ENCODE measurements at places on chromosomes 7 and 10.

GRCh38 chr7:146235195-146235594 lies 118.6 kb downstream of the CNTNAP2 start:
- H3K27me3 ChIP-seq: no peaks in the 10 kb centered on the region
- no peak for DNase-seq
- no peaks in the 10 kb centered on the region for H3K36me3 ChIP-seq
- peaks cover under 1% of the 10 kb centered on the region for H3K4me1 ChIP-seq

- no peak overlapping the region for H3K4me3 ChIP-seq
- DNase-seq: no peak
- peaks cover 3% of the 10 kb centered on the region for H3K4me1 ChIP-seq
- peaks cover 4% of the 10 kb centered on the region for H3K36me3 ChIP-seq
- H3K27me3 ChIP-seq: peaks cover 5% of the 10 kb centered on the region
These were observed 46.5 kb downstream of the SVOPL start for GRCh38 chr7:138654616-138655015.

- H3K27me3 ChIP-seq: no peaks in the 10 kb centered on the region
- peaks cover 67% of the 10 kb centered on the region for H3K4me1 ChIP-seq
- peak overlapping the region; percentile 99 for H3K27ac ChIP-seq
- H3K36me3 ChIP-seq: peaks cover 21% of the 10 kb centered on the region
- peak overlapping the region; percentile 99 for H3K4me3 ChIP-seq
- DNase-seq: peak; percentile 66
These were observed 514 bp downstream of the NHLRC2 start for GRCh38 chr10:113854761-113855588.

DNA sequence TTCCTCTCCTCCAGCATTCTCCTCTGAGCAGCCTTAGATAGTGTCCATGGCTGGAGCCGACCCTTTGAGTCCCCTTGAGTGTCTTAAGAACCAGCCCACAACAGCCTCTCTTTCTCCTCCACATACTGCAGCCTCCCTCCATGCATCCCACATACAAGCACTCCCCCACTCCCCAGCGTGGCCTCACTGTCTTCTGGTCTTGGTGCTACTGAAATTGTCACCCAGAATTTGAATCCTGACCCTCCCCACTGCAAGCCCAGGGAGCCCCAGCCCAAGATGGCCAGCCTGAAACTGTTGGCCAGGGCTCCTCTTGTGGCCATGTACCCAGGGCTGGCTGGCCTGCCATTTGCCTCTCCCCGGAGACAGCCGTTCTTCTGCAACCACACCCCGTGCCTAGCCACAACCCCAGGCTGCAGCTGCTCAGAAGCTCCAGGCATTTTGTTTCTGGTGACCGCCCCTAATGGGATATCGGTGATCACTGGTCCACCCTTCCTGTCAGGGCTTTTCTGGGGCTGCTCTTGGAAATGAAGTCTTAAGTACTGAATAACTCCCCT lies 18.8 kb upstream of the SH2D4B start:
- peak overlapping the region; percentile 71 for H3K27ac ChIP-seq
- H3K36me3 ChIP-seq: peaks cover 50% of the 10 kb centered on the region
- no peak overlapping the region for H3K4me3 ChIP-seq
- H3K27me3 ChIP-seq: no peaks in the 10 kb centered on the region
- peaks cover 41% of the 10 kb centered on the region for H3K4me1 ChIP-seq

DNA sequence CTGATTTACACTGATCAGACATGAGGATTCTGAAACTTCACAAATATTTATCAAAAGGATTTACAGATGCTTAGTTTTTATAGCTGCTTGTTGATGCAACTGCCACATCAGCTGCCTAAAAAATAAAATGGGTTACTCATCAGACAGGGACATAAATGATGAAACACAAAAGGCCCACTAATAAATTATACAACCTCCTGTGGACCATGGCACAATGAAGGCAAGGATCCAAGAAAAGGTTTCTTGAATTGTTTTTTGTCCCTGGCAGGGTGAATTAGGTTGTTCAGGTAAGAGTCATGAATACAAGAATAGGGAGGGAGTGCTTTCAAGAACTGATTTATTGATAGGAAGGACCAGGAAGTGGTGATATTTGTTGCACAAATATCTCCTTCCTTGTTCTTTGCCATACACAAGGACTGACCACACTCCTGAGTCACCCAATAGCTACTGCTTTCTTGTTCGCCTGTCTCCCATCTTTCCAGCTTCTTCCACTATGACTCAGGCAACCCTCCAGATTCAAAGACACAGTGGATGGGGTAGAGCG lies 234.5 kb downstream of the AHR start:
- H3K4me1 ChIP-seq: no peaks in the 10 kb centered on the region
- no peak overlapping the region for H3K27ac ChIP-seq
- no peak overlapping the region for H3K4me3 ChIP-seq
- DNase-seq: no peak
- no peaks in the 10 kb centered on the region for H3K27me3 ChIP-seq

DNA sequence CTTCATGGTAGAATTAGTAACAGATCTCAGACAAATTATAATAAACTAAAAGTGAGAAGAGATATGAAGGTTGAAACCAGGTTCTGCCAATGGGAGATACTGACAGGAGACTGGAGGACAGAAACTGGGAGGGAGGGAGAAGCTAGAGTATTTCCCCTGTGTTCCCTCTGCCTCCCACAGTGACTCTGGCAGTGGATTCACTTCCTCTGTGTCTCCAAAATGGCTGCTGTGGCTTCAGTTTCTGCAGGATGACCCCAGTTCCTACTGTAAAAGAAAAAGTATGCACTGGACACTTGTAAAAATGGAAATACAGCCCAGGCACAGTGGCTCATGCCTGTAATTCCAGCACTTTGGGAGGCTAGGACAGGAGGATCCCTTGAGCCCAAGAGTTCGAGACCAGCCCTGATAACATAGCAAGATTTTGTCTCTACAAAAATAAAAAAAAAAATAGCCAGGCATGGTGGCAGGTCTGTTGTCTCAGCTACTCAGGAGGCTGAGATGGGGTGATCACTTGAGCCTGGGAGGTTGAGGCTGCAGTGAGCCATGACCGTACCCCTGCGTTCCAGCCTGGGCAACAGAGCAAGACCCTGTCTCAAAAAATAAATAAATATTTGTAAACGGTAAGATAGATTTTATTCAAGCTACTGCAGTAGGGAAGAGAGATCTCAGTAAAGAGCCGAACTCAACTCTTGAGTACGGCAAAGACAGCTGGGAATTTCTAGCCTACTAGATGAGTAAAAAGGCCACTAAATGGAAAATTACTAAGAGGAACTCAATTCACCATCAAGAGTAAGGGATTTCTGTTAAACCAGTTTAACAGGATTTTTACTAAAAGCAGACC lies 156.6 kb upstream of the TRIM24 start:
- H3K4me1 ChIP-seq: no peaks in the 10 kb centered on the region
- no peak overlapping the region for H3K4me3 ChIP-seq
- H3K27me3 ChIP-seq: no peaks in the 10 kb centered on the region
- no peaks in the 10 kb centered on the region for H3K36me3 ChIP-seq

DNA sequence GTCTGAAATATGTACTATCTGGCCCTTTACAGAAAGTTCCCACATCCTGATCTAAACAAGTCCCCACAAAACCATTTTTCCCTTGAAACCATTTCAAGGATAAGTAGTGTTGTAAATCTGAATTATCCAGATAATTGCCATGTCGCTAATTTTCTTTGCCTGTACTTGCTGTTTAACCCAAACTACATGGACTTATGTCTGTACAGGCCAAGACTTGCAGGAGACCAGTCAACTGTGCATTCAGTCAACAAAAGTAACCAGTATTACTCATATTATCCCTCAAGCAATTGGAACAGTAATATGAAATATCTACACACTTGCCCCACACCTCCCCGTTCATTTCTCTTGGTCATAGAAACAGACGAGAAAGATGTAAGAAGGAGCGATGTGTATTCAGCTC lies 347.8 kb upstream of the NFE2L3 start:
- H3K27ac ChIP-seq: peak overlapping the region; percentile 15
- H3K27me3 ChIP-seq: peaks cover 4% of the 10 kb centered on the region
- H3K4me3 ChIP-seq: no peak overlapping the region
- DNase-seq: no peak

DNA sequence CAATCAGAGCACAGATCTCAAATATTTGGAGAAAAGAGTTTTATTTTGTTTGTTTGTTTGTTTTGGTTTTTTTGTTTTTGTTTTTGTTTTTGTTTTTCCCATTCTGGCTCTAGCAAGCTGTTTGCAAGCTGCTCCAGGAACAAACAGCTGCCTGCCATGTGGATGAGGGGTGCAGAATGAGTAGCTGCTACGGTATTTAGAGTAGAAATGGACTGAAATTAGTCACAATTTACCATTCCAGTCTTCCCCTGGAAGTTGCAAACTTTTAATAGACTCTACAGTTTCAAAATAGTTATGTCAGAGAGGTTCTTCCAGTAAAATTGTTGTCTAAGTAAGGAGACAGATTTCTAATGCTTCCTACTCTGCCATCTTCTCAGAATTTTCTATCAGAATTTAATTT lies 27.1 kb upstream of the TAS2R16 start:
- H3K4me3 ChIP-seq: no peak overlapping the region
- H3K36me3 ChIP-seq: no peaks in the 10 kb centered on the region
- H3K4me1 ChIP-seq: no peaks in the 10 kb centered on the region
- DNase-seq: no peak
- no peak overlapping the region for H3K27ac ChIP-seq
- no peaks in the 10 kb centered on the region for H3K27me3 ChIP-seq

GRCh38 chr10:49076741-49077521 lies 38.4 kb downstream of the VSTM4 start:
- DNase-seq: no peak
- peak overlapping the region; percentile 69 for H3K27ac ChIP-seq
- no peak overlapping the region for H3K4me3 ChIP-seq
- peaks cover 27% of the 10 kb centered on the region for H3K27me3 ChIP-seq
- H3K36me3 ChIP-seq: peaks cover 5% of the 10 kb centered on the region

DNA sequence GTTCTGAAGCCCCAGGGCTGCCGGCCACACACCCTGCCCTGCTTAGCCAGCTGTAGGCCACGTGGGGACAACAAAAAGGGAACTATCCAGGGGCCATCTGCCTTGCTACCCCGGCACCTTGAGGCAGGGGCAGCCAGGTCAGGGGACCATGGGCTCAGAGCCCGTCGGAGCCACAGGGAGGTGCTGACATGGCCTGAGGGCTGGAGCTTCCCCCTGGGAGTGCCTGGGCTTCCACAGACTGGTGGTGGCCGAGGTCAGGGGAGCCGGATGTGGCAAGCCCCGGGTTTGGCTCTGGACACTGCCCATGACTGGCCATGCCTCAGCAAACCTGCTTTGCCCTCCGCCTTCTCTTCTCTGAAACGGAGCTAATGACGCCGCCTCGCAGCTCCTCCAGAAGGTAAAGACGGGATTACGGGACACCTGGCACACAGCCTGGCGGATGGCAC lies 178.5 kb downstream of the EBF3 start:
- H3K36me3 ChIP-seq: peaks cover 12% of the 10 kb centered on the region
- H3K27me3 ChIP-seq: no peaks in the 10 kb centered on the region
- no peak overlapping the region for H3K27ac ChIP-seq
- no peak overlapping the region for H3K4me3 ChIP-seq

- DNase-seq: no peak
- no peak overlapping the region for H3K27ac ChIP-seq
- no peaks in the 10 kb centered on the region for H3K36me3 ChIP-seq
- H3K4me3 ChIP-seq: no peak overlapping the region
- peaks cover 21% of the 10 kb centered on the region for H3K4me1 ChIP-seq
These were observed 14.0 kb upstream of the ADRB1 start for GRCh38 chr10:114029655-114030054.

DNA sequence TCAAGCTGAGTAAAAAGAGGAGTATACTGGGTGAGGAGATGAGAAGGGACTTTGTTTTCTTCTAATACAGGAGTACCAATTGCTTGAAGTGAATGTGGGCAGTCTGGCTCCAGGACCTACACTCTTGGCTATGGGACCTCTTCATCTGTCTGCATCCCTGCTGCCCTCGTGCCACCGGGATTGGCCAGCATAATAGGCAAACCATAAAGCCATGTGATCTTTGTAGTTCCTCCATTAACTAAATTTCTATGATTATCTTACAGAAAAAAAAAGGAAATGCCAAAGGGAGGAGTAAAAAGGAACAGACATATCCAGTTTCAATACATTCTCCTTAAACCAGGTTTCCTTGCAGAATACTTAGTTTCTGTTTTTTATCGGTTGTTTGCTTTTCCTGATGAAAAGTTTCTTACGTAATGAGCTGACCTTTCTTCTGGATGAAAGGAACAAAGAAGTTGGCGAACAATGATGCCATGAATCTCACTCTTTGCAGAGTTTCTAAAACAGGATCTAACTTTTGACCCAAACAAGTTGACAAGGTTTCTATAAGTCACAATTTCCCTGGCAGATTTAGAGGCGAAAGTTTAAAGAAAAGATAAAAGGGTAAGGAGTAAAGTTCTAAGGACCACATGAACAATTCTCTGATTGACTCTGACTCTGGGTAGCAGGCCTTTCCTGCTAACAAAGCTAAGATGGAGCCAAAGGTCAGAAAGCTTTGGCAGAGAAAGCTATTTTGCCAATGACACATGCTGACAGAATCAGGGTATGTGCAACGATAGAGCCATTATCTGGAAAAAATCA lies 54.1 kb downstream of the LAMB1 start:
- peaks cover 4% of the 10 kb centered on the region for H3K27me3 ChIP-seq
- no peak overlapping the region for H3K4me3 ChIP-seq
- no peak for DNase-seq
- H3K4me1 ChIP-seq: peaks cover 45% of the 10 kb centered on the region

DNA sequence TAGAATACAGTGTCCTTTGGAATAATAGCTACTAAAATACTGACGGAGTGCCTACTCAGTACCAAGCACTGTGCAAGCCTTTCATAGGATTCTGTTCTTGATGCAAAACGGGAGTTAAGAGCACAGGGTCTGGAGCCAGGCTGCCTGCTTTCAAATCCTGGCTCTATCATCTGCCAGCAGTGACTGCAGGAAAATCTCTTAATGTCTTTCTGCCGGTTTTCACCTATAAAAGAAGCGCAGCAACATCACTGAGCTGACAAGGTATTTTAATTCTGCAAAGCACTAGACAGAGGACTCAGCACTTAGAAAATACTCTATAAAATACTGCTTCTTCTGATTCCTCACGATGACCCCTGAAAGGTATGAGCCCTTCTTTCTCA lies 659 bp downstream of the FIGNL1 start:
- H3K27ac ChIP-seq: no peak overlapping the region
- peak overlapping the region; percentile 84 for H3K4me3 ChIP-seq
- H3K36me3 ChIP-seq: peaks cover 25% of the 10 kb centered on the region

DNA sequence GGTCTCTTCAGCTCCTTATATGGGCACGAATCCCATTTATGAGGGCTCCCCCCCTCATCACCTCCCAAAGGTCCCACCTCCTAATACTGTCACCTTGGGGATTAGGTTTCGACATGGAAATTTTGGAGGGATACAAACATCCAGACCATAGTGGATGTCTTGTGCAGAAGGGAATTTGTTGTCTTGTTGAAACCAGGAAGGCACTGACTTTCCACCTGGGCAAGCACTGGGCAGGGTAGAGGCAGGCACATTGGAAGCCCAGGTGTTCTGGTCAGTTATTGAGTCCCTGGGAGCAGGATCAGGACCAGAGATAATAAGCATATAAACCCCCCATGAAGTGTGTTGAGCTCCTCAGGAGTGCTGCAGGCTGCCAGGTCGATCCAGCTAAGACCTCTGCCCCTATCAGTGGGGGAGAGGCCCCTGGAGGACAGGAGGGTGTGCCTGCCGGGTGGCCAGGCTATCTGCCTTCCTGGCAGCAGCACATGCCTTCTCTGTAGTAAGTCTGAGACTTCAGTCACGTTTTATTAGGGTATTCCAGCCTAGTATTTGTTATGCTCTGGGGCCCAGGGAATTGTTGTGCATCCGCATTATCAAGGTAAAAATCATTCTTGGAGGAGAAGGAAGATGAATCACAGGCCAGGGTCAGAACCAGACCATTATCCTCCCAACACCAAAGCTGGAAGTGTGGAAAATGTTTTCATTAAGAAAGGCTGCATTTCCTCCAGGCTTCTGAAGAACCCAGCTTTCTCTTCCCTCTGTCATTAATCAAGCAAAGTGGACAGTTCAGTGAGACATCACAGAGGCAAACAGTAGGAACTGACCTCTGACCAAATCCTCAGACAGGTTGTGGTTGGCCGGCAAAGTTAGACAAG lies 503.1 kb downstream of the GRID1 start:
- H3K27me3 ChIP-seq: no peaks in the 10 kb centered on the region
- no peaks in the 10 kb centered on the region for H3K36me3 ChIP-seq
- H3K27ac ChIP-seq: peak overlapping the region; percentile 89
- no peak for DNase-seq
- no peak overlapping the region for H3K4me3 ChIP-seq

All from nephron progenitor cell (in vitro differentiated cells).